GM20000 (cell line): ENCODE measurements at places on chromosomes 12 and 14.

DNA sequence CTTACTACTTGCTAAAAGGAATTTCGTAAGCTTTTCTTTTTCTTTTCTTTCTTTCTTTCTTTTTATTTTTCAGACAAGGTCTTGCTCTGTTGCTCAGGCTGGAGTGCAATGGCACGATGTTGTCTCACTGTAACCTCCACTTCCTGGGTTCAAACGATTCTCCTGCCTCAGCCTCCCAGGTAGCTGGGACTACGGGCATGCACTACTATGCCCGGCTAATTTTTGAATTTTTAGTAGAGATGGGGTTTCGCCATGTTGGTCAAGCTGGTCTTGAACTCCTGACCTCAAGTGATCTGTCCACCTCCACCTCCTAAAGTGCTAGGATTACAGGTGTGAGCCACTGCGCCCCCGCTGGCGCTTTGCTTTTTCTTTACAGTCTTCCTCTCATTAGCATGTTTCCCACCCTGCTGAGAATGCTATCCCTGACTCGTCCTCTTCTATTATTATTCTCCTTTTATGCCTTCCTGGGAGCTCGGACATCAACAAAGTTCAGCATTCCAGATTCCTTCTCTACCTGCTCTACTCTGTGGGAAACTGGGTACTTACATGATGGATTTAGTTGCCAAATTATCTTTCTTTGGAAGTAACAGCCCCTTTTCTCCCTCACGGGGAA, 3.1 kb downstream of the MTHFD1 start:
- no peak for DNase-seq

DNA sequence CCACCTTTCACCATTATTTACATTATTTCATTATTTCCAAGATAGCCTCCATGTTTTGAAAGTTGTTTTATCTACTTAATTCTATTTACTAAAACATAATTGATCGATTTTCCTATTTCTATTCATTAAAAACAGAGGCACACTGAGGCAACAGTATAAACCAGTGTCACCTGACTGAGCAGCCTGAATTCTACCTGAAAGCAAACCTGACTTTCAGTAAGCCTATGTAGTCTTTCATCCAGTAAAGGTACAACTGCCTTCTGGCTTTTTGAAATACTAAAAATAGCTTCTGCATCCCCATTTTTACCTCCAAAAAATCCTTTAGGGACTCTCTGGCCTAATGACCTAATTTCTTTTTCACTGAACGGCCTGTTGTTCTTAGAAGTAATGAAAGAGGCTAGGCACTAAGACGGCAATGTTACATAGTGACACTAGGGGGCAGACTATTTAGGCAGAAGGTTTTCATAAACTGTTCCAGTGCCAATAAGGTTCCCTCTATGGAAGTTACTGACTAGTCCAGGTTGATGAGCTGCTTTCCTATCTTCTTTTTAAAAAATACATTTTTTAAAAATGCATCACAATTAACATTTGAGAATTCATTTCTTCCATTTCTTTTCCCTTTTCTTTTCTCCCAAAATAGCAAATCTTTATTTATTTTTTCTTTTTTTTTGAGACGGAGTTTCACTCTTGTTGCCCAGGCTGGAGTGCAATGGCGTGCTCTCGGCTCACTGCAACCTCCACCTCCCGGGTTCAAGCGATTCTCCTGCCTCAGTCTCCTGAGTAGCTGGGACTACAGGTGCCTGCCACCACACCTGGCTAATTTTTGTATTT, 17.5 kb downstream of the ANAPC5 start:
- DNase-seq: peak; percentile 60

DNA sequence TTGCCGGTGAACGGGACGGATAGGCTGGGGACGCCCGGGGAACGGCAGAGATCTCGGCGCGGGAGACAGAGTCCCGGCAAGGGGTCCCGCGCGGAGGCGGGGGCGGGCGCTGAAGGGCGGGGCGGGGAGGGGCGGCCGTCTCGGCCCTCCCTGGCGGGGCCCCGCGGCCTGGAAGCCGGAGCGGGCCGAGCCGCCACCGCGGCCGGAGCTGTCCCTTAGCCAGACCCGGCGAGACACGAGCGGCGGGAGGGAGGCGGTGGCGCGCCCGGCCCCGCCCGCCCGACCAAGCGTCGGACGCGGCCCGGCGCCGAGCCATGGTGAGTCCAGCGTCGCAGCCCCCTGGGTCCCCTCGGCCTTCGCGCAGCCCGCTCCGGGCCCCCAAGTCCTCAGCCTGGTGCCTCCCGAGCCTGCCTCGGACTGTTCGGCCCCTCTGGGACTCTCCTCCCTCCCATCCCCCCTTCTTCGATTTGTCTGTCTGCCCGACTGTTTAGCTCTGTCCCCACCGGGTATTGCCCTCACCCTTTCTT, at the start of gene ARHGEF40:
Gene ARHGEF40, plus strand, starts transcription at position 222 of the 527 bp plus-strand sequence. Its CDS starts 93 bp downstream, at position 315.
- peak; percentile 70 for DNase-seq

DNA sequence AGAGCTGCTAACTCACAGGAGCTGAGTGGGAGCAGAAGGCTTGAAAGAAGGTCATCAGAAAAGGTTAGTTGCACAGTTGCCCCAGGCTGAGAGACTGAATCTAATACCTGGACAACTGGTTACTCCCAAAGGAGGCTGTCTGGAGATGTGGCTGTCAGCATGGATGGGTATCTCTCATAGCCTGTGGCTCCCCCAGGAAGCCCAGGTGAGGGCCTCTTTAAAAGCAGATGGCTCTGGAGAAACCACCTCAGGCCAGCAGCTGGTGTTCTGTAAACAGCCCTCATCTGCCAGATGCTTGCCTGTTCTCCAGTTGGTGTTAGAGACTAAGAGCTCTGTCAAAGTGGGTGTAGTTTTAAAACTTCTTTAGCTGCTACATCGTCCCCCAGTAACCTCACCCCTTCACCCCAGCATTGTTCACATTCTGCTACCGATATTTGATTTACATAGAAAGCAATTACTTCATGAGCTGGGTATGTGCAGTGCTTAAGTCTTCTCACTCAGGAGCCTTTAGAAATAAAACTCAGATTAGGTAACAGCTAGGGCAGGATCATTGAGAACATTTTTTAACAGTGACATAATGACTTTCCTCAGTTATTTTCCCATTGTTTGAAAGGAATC, 25.8 kb downstream of the DACT1 start:
- DNase-seq: no peak

- DNase-seq: no peak
These were observed 157.1 kb upstream of the GRIN2B start for GRCh38 chr12:14138495-14138894.

GRCh38 chr14:52021957-52022600, 32.7 kb downstream of the RTRAF start:
- peak; percentile 50 for DNase-seq

DNA sequence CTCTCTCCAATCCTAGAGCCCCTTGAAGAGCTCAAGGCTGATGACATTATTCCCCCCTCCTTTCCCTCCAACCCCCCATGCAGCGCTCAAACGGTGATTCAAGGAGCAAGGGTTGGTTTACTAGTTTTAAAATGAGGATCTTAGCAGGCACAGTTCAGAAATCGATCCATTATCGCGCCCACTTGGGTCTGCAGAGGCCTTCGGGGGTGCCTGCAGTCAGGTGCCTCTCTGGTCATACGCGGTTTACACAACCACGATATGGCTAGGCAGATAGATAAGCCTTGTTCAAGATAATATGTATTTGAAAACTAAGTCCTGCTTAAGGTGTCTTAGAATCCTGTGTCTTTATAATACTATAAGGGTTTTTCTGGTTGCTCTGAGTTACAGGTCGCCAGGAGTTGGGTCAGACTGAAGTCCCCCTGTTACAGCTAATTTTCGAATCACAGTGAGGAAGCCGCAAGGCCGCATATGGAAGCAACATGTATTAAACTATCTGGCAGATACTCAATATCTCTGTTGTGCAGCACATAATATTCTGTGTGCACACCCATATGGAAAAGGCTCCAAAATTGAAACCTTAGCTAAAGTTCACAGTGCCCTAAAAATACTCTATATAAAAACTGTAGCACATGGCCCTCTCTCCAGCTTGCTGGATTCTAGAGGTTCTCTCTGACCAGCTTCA, 10.0 kb downstream of the BHLHE41 start:
- DNase-seq: no peak

DNA sequence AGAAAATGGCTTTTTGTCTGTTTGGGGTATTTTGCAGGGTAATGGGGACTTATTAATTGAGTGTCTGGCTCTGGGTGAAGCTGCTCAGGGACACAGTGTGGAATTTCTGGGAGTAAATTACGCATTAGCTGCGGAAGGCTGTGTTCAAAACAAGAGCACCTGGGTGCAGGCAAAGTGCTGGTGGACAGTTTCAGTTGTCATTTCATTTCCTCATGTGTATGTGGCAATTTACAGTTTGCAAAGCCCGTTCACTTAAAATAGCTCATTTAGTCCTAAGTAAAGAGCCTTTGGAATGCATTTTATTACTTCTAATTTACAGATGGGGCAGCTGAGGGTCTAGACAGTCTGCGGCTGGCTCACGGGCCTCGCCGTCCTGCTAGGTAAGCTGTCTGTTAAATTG, 546.8 kb downstream of the BCL11B start:
- DNase-seq: no peak

- no peak for DNase-seq
These were observed 113.5 kb downstream of the HMGA2 start for GRCh38 chr12:65937806-65938205.

GRCh38 chr12:124289634-124290600, 5.0 kb upstream of the RFLNA start:
- DNase-seq: no peak

GRCh38 chr14:89121968-89122620, 294.9 kb downstream of the FOXN3 start:
- no peak for DNase-seq

DNA sequence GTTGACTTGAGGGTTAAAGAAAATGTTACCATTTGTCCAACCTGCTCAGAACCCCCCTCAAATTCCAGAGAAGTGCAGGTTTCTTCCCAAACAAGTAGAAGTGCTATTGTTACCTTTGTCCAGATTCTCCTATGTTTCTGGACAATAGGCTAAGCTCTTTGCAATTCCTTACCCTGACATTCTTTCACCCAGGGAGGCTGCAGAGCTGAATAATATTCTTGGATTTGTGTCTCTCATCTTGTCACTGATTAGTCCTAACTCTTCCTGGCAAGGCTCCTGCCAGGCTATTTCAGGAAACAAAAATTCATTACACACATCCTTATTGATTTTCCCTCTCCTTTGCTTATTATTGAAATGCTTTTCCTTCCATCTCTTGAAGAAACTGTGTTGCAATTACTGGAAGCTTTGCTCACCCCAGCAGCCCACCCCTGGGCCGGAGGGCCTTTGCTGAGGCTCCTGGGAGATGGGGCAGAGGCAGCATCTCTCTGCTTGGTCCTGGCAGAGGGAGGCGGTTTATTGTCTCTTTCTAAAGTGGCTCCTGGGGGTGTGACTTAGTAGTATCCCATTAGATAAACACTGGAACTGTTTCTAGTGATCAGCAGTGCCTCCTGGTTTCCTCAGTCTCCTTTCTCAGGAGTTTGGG, 207.5 kb upstream of the PELI2 start:
- DNase-seq: no peak

DNA sequence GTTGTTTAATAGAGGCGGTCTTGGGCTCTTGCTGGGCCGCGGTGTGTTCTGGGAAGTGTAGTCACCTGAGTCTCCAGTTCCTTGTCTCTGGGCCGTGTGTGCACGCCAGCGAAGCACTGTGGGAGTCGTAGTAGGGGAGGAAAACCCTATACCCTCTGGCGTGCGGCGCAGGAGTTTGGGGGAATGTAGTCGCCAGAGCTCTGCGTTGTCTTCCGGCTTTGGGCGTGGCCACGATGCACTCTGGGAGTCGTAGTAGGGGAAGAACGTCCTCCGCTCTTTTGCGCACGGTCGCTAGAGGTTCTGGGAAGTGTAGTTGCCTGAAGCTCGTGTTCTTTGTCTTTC, 726 bp upstream of the ZNF140 start:
- DNase-seq: peak; percentile 84

DNA sequence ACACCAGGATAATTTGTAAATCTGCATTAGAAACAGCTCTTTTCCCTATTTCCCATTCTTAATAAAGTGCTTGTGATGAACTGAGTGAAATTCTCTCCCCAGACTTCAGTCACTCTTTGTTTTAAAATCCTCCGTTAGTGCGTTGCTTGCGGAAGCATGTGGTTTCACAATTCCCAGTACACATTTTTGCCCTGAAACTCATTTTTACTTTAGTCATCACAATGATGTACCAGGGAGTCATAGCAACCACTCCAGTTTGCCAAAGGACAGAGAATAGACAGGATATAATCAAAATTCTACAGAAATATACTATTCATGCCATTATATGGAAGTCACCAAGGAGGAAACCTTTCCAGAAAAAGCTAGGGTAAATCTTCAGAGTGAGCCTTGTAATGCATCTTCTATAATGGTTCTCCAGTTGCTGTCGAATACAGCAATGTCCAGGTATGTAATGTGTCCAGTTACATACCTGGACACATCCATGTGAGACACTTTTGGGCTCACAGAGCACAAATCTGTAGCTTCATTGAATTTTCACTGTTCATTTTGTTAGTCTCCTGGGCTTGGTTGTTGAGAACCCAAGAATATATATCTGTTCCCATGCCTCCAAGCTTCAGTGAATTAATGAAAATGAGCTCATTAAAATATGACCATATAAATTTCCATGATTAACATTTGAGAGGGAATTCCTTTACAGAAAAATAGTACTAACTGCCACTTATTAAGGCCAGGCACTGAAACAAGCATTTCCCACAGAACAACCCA, 57.8 kb downstream of the GPR135 start:
- DNase-seq: no peak

GRCh38 chr12:1797011-1797901, 23.1 kb upstream of the LRTM2 start:
- peak; percentile 68 for DNase-seq

DNA sequence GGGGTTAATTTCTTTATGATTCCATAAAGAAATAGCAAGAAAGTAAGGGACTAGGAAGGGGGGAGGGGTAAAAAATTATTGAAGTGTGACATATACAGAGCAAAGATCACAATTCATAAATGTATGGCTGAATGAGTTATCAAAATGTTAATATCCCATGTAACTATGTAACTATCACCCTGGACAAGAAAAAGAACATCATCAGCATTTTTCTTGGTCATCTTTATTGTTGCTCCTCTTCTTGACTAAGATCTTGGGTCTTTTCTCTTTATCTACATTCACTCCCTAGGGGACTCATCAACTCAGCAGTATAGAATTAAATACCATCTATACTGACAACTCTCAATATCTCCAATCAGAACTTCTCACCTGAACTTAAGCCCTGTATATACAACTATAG, 57.5 kb downstream of the CAND1 start:
- no peak for DNase-seq

DNA sequence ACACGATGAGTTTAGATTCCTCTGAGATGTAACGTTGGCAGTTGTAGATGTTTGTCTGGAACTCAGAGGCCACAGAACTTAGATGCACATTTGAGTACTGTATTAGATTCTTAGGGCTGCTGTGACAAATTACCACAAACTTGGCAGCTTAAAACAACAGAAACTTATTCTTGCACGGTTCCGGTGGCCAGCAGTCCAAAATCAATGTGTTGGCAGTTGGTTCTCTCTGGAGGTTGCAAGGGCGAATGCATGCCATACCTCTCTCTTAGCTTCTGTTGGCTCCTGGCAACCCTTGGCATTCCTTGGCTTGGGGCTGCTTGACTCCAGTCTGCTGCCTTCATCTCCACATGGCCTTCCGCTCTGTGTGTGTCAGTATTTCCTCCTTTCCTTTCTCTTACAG, 118.9 kb downstream of the C12orf75 start:
- no peak for DNase-seq
